Substantia nigra (tissue), 51 donors: ENCODE measurements at places on chromosomes 11 and 22.

GRCh38 chr11:16223558-16223957, 132.8 kb downstream of the SOX6 start:
- no peak for DNase-seq

GRCh38 chr11:45807792-45808238, 2.9 kb downstream of the SLC35C1 start:
- DNase-seq: no peak

- no peak for DNase-seq
These were observed 37.0 kb downstream of the ETS1 start for GRCh38 chr11:128550261-128550821.

- no peak for DNase-seq
These were observed 141.5 kb downstream of the OR4C45 start for GRCh38 chr11:50174189-50174588.
